ENCODE measurements at places on chromosomes 16 and 17.
A peak's percentile ranks its signal among the peaks of the same experiment; 100 is the strongest.

DNA sequence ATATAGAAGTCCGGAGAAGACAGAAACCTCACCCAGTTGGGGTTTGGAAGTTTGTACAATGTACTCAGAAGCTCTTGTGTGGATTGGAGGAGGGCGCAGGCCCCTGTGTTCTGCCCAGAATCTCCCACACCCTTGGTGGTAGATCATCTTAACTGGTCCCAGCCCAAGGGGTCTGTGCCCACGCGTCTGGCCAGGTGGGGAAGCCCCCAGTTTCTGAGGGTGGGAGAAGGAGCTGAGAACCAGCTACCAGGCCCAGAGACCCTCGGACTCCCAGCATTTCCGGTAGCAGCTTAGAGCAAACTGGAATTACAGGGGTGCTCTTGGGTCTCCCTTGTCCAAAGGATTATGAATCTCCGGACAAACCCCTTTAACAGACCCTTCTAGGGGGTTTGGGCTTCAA lies 2.3 kb upstream of the PPP1R9B start:
- DNase-seq: no peak

DNA sequence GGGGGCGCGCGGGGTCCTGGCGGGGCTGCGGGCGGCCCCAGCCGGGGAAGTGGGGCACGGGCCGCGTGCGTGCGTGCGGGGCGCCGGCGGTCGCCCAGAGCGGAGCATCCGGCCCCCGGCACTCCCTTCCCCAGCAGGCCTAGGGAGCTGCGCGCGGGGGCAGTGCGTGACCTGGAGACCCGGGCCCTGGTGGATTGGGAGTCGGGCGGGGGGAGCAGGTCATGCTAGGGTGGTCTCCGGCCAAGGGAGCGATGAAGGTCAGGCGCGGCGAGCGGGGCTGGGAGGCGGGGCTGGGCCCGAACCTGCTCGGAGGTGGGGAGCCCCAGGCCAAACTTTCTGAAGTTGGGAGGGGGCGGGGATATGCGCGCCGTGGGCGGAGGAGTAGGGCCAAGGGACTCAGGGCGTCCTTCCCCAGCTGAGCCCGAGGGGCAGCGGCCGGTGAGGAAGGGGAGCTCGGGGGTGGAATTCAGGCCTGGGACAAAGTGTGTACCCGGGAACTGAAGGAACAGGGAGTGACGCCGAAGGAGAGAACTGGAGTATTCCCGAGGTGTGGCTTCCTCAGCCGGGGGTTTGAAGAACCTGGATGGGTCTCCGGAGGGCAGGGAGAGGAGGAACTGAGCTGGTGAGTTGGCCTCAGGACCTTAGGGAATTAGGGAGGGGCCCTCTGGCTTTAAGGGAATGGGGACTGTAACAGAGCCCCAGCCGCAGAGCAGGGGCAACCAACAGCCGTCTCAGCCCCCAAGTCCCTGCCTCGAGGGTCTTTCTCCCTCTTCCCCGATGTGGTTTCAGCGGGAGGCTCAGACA lies 589 bp downstream of the XYLT2 start:
- no peak for DNase-seq

GRCh38 chr17:78013683-78014467 lies 55.4 kb downstream of the TNRC6C start:
- DNase-seq: peak; percentile 41

DNA sequence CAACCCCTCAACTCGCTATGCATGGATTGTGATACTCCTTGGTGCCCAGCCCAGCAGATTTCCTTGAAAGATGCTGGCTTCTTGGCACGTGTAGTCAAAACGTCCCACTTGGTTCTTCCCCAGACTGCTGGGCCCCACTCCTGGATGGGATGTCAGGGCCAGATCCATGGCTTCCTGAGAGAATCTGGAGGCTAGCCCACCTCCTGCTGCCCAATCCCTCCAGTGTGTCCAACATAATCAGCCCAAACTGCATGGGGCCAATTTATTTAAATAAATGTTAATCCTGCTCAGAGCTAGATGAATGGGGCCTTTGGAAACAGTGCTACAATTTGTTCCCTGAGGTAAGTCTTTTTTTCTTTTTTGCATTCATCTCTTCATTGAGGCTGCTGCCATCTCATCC lies 49.4 kb downstream of the WSB1 start:
- no peak for DNase-seq

- no peak for DNase-seq
Measured at GRCh38 chr17:58487589-58488427, at the start of gene HSF5. TSS of gene HSF5 (minus strand) at chr17:58488408. CDS start at chr17:58488274, 134 bp downstream.

GRCh38 chr16:3856367-3857141 lies 24.0 kb downstream of the CREBBP start:
- no peak for DNase-seq

- DNase-seq: peak; percentile 56
Measured at GRCh38 chr16:87733190-87733589, 32.6 kb downstream of the KLHDC4 start.

DNA sequence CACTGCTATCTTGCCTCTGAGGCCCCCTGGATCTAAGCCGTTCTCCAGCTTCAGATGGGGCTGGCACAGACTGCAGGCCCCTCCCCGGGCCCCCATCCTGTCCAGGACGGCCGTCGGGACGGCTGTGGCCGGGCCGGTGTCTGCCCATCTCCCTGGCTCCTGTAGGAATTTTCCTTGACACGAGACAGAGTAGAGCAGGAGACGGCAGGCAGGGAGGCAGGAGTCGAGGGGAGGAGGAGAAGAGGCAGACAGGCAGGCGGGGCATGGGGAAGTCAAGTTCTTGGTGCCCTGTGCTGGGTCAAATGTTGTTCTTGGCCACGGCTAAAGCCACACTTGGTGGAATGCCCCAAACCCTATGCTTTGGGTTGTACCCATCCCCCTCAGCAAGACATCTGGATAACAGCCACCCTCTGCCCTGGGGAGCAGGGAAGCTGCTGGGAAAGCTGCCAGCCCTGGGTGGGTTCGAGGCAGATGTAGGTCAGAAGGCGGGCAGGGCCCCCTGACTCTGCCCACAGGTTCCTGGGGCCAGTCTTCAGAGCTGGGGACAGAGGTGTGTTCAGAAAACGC lies 4.0 kb downstream of the C1QTNF1 start:
- no peak for DNase-seq

- no peak for DNase-seq
Measured at GRCh38 chr16:73713778-73714495, 582.7 kb upstream of the PSMD7 start.

GRCh38 chr16:59880611-59881010 lies 1146.5 kb upstream of the GOT2 start:
- DNase-seq: no peak

GRCh38 chr17:75386430-75386829 lies 19.0 kb downstream of the GRB2 start:
- DNase-seq: no peak

GRCh38 chr17:1055751-1056645 lies 59.1 kb downstream of the TIMM22 start:
- DNase-seq: no peak

DNA sequence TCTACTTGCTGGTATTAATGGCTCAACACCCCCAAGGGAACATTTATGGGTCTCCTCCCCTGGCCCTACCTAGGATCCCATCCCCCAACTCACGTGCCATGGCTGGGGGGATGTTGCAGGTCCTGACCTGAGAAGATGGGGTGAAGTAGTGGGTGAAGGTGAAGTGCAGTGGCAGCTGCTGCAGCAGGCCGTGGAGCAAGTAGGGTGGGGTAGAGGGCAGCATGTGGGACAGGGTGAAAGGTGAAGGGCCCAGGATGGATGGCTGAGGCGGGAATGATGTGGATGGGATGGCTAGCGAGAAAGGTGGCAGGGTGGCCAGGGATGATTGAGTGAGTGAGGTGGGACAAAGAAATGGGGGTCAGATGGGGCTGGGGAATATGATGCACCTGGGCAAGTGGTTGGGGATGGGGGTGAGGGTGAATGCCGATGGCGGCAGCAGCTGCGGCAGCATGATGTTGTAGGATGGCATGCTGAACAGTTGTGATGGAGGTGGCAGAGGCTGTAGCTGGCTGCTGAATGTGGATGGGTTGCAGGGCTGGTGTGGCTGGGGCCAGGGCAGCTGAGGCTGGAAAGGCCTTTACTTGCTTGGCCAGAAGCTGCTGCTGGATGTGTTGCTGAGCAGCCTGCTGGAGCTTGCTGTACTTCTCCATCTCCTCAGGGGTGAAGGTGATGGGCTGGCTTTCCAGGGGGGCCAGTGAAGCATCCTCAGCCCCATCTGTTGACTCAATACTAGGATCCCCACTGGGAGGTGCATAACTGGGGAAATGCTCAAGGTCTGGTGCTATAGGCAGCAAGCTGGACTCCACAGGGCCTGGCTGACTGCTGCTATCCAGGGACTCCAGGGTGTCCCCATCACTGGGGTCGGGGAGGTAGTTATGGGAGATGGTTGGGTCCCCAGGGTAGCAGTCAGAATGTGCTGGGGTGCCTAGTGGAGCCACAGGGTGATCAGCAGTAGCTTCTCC lies 8.3 kb upstream of the ITGA2B start:
- DNase-seq: no peak

Measured in NCI-H187 treated with DMSO at 0.1 percent for 48 hours (cell line).